T-helper 2 cell (primary cell): ENCODE measurements at places on chromosomes 5 and 9.

DNA sequence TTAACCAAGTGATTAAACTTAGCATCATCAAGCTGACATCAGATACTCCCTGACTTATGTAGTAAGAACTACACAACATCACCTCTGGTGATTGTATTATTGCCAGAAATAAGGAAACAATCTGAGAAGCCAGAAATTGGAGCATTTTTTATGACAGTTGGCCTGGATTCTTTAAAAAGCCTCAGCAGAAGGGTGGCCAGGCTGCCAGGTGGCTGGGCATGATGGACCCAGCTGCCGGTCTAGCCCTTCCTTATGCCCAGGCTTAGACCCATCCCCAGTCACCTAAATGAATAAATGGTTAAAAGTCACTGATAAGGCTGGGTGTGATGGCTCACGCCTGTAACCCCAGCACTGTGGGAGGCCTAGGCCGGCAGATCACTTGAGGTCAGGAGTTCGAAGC lies 12.8 kb downstream of the OR1K1 start:
- DNase-seq = no peak

DNA sequence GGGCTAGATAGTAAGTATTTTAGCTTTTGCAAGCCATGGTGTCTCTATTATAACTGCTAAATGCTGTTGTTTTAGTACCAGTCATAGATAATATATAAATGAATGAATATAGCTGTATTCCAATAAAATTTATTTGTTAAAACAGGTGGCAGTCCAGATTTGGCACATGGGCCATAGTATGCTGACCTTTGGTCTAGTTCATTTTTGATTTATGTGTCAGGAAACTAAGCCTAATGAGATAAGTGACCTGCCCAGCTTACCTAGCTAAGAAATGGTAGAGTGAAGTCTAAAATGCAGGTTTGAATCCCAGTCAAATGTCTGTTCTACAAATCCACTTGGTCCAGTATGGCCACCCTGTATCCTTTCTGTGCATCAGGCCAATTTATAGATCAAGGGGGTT lies 139.3 kb downstream of the ALDH1A1 start:
- DNase-seq = no peak

- no peak for DNase-seq
Observed at GRCh38 chr9:102867488-102867887, 127.6 kb upstream of the CYLC2 start.

DNA sequence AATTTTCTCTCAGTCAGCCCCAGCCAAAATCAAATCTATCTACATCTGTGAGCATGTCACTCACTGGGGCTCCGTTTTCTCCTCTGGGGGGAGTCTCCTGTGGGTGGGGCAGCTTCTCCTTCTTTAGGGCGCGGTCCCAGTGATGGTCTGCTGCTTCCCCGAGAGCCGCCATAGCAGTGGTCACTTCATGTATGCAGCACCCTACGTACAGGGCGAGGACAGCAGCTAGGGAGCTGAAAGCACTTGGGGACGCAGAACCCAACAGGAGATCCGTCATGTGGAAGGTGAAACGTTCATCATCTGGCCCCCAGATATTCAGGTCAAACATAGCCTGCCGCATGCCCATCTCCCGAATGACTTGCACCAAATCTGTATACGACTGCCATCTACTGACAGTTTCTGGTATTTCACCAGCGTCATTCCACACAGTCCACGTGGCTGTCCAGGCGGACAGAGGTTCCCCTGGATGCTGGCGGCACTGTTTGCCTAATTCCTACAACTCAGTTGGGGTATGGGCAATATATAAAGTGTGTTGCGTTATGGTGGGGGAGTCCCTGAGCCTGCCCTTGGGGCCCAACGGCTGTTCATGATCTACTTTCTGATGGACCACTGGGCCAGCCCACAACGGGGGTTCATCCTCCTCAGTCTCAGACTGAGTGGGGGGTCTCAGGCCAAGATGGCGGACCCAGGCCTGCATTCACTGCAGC lies 795.0 kb downstream of the EFNA5 start:
- no peak for DNase-seq
